ENCODE measurements at places on chromosomes 11 and 22.

DNA sequence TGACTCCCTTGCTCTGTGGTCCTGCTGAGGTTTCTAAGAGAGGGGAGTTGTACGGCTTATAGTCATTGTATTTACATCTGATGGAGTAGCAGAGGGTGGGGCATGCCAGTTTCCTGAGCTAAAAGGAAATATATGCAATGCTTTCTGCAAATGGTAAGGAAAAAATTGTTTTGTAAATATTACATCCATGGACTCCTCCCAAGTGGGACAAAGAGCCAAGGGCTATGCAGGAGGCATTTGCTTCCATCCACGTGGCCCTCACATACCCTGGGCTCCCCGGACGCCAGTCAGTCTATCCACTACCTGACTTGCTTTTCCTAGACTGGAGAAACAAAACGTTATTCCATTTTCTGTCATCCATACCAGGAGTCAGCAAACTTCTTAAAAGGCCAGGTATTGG, 59.7 kb upstream of the PITPNB start:
- DNase-seq = no peak

- DNase-seq = no peak
These were observed 17.3 kb upstream of the PANX2 start for GRCh38 chr22:50153056-50153755.

- no peak for DNase-seq
These were observed 243.6 kb downstream of the NELL1 start for GRCh38 chr11:20912922-20913512.

GRCh38 chr11:90364527-90364926, 141.7 kb upstream of the CHORDC1 start:
- no peak for DNase-seq

GRCh38 chr11:61551634-61552033, 29.2 kb downstream of the SYT7 start:
- DNase-seq = no peak

- DNase-seq = no peak
These were observed 8.4 kb downstream of the EMSY start for GRCh38 chr11:76453248-76453647.

DNA sequence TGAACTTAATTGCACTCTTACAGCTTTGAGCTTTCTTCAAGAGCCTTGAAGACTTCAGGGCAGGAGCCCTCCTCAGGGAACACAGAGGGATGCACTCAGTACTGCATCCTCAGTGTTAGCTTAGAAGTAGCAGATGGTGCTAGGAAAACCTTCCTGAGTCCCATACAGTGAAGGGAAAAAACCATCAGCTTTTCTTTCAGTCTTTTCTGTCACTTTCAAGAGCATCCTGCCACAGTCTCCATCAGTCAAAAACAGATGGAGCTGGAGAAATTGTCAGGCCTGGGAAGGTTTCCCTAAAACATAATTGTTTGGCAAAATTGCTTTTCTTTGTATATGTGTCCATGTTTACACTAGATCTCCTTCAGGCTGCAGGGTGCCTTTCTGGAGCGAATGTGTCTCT, 384.1 kb downstream of the NELL1 start:
- no peak for DNase-seq

DNA sequence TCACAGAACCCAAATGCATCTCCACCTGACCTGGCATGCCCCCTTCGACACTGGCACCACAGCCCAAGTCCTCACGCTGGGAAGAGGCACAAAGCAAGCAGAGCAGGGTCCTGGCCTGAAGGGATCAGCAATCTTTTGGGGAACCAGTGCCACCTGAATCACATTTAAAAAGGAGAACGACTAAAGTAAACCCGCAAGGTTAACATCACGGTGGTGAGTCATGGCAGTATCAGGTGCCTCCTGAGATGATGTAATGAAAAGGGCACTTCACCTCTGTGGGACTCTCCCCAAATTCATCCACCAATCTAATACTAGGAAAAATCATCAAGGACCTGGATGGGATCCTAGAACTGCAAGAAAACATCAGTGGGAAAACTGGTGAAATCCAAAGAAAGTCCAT, 44.9 kb downstream of the PACSIN2 start:
- no peak for DNase-seq

DNA sequence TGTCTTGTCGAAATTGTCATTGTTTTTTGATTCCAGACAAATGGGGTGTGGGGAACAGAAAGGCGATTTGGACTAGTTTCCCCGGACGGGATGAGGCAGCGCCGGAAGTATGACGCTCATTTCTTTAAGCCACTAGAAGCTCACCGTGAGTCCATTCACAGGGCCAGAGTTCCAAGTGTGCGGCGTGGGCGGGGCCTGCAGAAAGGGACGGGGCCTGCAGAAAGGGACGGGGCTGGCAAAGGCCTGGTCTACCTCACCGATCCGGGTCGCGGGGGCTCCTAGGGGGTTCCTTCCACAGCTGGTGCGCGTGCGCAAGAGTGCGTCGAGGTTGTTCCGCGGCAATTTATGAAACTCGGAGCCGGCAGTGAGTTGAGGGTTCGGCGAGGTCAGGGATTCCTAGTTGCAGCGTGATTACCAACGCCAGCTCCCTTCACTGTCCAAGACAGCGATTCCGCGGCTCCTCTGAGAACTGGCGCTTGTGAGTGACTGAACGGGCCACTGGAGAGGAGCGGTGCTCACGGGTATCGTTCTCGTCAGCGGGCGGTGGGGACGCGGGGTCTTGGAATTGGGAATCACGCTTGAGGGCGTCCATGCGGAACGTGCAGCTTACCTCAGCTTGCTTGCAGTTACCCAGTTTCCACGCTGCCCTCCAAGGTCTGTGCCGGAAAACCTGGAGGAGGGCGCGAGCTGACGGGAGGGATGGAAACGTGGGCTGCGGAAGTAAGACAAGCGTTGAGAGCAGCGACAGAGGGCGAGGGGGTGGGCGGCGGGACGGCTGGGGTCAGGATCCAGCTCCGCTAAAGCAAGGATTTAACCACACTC, at the start of gene ZNF215:
Gene ZNF215 (plus strand): TSS at position 219 of the 822 bp plus-strand sequence. CDS start 5,847 bp downstream, outside the sequence.
- peak; percentile 66 for DNase-seq

GRCh38 chr11:4191031-4191571, 96.5 kb downstream of the RRM1 start:
- no peak for DNase-seq

DNA sequence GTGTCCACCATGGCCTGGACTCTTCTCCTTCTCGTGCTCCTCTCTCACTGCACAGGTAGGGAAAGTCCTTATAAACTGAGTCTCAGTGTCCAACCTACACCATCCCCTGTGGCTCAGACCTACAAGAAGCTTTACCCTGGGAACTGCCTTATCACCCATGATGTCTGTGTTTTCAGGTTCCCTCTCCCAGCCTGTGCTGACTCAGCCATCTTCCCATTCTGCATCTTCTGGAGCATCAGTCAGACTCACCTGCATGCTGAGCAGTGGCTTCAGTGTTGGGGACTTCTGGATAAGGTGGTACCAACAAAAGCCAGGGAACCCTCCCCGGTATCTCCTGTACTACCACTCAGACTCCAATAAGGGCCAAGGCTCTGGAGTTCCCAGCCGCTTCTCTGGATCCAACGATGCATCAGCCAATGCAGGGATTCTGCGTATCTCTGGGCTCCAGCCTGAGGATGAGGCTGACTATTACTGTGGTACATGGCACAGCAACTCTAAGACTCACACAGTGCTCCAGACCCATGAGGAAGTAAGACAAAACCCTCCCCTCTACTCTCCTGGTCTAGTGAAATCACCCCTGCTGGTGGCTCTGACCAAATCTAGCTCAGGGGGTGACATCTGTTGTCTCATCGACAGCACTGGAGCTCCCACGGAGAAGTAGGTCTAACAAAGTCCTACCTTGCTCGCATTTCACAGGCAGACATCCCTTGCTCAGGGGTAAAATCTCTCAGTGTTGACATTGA, 74.3 kb downstream of the VPREB1 start:
- no peak for DNase-seq

GRCh38 chr11:118868659-118869058, 15.0 kb upstream of the CXCR5 start:
- DNase-seq = no peak

GRCh38 chr11:75780888-75781287, 12.3 kb downstream of the DGAT2 start:
- no peak for DNase-seq

- no peak for DNase-seq
These were observed 794 bp upstream of the FXYD6 start for GRCh38 chr11:117877120-117877784.

GRCh38 chr11:125110506-125110905, 920 bp downstream of the TMEM218 start:
- DNase-seq = peak; percentile 44

GRCh38 chr22:45971408-45972028, 5.4 kb downstream of the WNT7B start:
- DNase-seq = no peak

- DNase-seq = no peak
These were observed 1.2 kb downstream of the MRPL17 start for GRCh38 chr11:6681949-6682348.

DNA sequence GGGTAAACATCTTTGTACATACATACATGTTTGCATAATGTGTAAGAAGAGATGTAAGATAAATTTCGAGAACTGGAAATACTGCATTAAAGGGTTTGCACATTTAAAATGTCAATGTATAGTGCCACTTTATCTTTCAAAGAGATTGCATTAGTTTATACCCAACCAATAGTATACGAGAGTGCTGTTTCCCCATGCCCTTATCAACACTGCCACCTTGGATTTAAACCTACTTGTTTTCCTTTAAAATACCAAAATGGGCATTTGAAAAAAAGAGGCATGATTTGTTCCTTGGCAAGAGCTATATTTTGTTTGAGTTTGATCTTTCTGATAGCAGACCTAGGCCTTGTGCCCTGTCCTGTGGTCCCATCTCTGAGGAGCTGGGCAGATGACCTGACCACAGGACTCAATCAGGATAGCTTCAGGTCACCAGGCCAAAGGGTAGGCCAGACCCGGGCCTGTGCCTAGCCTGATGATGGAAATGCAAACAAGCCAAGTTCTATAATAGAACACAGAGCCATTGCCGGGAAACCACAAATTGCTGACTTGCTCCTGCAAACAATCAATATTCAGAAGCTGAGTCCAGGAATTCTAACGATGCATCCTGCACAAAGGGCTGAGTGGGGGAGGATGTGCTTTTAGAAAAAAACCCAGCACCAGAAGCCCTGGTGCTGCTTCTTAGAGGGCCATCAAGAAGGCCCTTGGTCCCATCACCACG, 16.9 kb upstream of the ALG8 start:
- no peak for DNase-seq

DNA sequence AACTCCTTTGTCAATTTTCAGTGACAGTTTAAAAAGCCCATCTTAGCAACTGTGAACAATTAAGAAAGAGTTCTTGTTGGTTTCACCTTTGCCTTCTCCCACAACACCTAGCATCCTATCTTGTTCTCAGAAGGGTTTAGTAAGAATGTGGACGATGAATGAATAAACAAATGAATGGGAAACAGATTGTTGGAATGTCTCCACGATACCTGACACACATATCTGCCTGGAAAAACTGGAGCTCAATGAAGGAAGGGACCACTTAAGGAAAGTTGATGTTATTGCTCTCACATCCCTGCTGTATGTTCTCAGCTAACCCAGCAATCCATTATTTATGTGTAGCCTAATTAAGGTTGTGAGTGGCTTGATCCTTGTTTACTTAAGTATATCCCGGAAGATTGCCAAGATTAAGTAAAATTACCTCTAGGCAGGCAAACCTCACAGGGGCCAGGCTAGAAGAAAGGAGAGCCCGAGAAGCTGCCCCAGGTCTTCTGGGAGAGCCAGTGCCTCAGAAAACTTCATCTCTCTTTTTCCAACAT, 286.4 kb downstream of the NXPE2 start:
- DNase-seq = no peak

DNA sequence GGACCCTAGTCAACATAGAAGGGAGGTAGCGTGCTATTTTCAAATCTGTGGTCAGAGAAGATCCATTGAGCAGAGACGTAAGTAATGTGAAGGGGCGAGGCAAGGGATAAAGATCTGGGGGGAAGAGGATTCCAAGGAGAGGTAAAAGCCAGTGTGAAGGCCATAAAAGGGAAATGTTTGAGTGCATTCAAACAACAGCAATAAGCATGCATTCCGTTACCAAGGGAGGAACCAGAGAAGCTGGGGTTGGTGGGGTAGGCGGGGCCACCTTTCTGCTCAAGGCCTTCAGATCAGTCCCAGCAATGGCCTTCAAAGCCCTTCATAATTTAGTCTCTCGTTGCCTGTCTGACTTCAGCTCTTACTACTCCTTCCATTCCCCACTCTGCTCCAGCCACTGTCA, 18.4 kb upstream of the SMPD1 start:
- no peak for DNase-seq

- DNase-seq = peak; percentile 37
These were observed 57.8 kb downstream of the ENDOD1 start for GRCh38 chr11:95147364-95147905.

DNA sequence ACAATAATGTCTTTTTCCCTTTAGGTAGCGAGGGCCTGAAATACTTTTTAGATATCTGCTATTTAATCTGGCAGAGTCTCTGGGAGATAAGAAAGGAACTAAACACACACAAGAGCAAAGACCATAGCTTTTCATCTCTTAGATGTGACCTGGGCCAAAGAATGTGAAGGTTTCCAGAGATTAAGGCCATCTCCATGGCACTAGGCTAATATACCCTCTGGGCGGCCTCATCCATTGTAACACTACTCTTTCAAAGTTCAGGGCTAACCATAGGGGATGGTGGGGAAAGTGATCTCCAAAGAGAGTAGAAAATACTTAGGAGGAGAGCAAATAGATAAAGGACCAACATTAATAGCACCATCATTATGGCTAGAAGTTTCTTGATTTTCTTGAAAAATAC, 326.4 kb downstream of the LRRC4C start:
- no peak for DNase-seq

DNA sequence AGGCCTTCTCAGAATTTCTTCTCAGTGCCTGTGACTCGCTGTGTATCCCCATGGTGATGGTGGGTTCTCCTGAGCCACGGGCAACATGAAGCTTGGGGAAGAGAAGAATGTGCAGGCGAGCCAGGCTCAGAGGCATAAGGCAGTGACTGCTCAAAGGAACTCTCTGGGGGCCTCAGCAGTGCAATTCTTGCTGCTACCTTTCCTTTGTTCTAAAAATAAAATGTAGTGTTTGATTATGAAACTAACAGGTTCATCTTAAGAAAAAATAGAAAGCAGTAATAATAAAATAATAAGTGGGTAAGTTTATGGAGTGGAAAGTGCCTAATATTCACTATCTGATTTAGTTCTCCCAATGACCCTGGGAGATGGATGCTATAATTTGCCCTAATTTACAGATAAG, 46.7 kb downstream of the MEI1 start:
- no peak for DNase-seq

GRCh38 chr11:71426413-71426812, 21.8 kb downstream of the DHCR7 start:
- no peak for DNase-seq

DNA sequence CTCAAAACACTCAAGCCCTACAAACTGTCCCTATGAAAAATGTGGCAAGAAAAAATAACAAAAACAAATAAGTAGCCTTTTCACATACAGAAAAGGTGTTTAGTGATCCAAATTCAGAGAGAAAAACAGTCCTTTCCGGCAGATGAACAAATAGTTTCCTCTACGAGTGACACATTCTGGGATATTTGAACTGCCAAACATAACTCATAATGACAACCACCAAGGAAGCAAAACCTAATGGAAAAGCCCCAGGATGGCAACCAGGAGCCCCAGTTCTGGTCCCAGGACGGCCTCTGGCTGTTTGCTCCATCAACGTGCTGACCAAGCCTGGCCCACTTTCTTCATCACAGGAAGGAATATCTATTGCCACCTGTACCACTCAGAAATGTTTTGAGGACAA, 6.0 kb downstream of the PACSIN2 start:
- DNase-seq = no peak
